HT1080 (cell line): ENCODE measurements at places on chromosomes 2 and 18. TPM values are rescaled to one million over a fixed set of nuclear protein-coding genes. Genes with fewer than 3 reads are reported as not detected.

- DNase-seq, result no peak
Measured at GRCh38 chr2:239721531-239721930, 303.6 kb downstream of the NDUFA10 start.

- peak; percentile 17 for DNase-seq
Measured at GRCh38 chr2:210195101-210195852, 24.1 kb upstream of the KANSL1L start.

The FSIP2 gene
- not detected in 2 replicates for total RNA-seq

The CDH2 gene
- total RNA-seq, result 49.4 and 60.4 TPM in 2 replicates

The MCM6 gene
- total RNA-seq, result 23.5 and 29.9 TPM in 2 replicates
